ENCODE measurements at places on chromosomes 11 and 22. TPM values are rescaled to one million over a fixed set of nuclear protein-coding genes. Genes with fewer than 3 reads are reported as not detected.
A peak's percentile ranks its signal among the peaks of the same experiment; 100 is the strongest.

OLFML1 gene
- total RNA-seq, result 0.56 TPM

DNA sequence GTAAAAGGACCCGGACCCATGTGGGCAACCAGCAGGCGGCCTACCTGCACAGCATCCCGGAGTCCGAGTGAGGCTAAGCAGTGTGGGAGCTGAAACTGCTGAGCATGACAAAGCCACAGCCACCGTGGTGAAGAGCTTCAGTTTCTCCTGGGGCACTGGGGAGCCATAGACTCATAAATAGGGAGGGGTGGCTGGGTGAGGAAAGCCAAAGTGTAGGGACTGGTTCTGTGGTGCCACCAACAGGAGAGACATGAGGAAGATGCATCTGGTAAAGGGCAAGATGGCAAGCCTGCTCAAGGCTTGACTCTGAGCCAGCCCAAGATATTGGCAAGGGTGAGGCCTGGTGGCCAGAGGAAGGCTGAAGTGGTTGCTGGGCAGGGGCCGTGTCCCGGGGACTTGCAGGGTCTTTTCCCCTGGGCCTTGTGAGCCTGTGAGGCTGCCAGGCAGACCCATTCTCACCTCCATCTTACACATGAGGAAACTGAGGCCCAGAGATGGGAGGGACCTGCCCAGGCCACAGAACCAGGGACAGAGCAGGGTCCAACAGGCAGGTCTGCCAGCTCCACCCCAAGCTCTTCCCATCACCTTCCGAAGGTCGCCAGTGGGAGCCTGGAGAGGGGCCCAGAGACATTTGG lies 30.4 kb downstream of the CYTH4 start:
- H3K4me3 ChIP-seq, result no peak overlapping the region
- H3K27me3 ChIP-seq, result no peaks in the 10 kb centered on the region
- H3K4me1 ChIP-seq, result no peaks in the 10 kb centered on the region
- no peak for DNase-seq
- H3K27ac ChIP-seq, result no peak overlapping the region

LRRC51 gene
- 8.0 TPM for total RNA-seq

- H3K27ac ChIP-seq, result no peak overlapping the region
- no peaks in the 10 kb centered on the region for H3K4me1 ChIP-seq
- no peak for DNase-seq
- no peak overlapping the region for H3K4me3 ChIP-seq
- no peaks in the 10 kb centered on the region for H3K27me3 ChIP-seq
- no peaks in the 10 kb centered on the region for H3K36me3 ChIP-seq
Observed at GRCh38 chr22:23756891-23757290, 2.7 kb upstream of the VPREB3 start.

- H3K4me3 ChIP-seq, result peak overlapping the region; percentile 1
- H3K36me3 ChIP-seq, result peaks cover 63% of the 10 kb centered on the region
- peak; percentile 29 for DNase-seq
- H3K27me3 ChIP-seq, result no peaks in the 10 kb centered on the region
- H3K4me1 ChIP-seq, result peaks cover 27% of the 10 kb centered on the region
Observed at GRCh38 chr11:6268820-6269219, 9.2 kb downstream of the CCKBR start.

OR5B21 gene
- not detected for total RNA-seq

DDTL gene
- not detected for total RNA-seq

DNA sequence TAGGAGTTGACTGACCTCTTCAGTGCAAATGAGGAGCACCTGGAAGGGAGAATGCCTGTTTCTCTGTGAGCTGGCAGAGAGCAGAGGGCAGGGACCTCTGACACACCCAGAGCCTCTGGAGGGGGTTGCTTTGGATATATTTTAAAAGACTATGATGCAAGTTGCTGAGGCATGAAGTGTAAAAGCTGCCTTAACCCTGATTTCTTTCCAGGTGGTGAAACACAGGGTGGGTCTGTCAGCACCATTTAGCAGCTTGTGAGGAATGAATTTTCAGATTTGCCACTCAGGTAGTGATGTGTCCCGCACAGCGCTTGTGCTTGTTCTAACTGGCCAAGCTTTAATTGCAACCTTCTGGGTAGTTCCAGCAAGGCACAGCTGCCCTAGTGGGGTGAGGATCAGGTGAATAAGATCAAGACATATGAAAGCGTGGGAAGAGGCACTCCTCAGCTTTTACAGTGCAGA lies 90.2 kb downstream of the SWAP70 start:
- H3K4me3 ChIP-seq, result no peak overlapping the region
- peaks cover 32% of the 10 kb centered on the region for H3K36me3 ChIP-seq
- H3K27ac ChIP-seq, result no peak overlapping the region
- H3K27me3 ChIP-seq, result no peaks in the 10 kb centered on the region
- DNase-seq, result no peak
- H3K4me1 ChIP-seq, result no peaks in the 10 kb centered on the region

- H3K27me3 ChIP-seq, result peaks cover 30% of the 10 kb centered on the region
- no peak overlapping the region for H3K4me3 ChIP-seq
- no peaks in the 10 kb centered on the region for H3K4me1 ChIP-seq
- H3K27ac ChIP-seq, result no peak overlapping the region
- DNase-seq, result no peak
Observed at GRCh38 chr11:123427405-123427804, 2.7 kb upstream of the GRAMD1B start.

DNA sequence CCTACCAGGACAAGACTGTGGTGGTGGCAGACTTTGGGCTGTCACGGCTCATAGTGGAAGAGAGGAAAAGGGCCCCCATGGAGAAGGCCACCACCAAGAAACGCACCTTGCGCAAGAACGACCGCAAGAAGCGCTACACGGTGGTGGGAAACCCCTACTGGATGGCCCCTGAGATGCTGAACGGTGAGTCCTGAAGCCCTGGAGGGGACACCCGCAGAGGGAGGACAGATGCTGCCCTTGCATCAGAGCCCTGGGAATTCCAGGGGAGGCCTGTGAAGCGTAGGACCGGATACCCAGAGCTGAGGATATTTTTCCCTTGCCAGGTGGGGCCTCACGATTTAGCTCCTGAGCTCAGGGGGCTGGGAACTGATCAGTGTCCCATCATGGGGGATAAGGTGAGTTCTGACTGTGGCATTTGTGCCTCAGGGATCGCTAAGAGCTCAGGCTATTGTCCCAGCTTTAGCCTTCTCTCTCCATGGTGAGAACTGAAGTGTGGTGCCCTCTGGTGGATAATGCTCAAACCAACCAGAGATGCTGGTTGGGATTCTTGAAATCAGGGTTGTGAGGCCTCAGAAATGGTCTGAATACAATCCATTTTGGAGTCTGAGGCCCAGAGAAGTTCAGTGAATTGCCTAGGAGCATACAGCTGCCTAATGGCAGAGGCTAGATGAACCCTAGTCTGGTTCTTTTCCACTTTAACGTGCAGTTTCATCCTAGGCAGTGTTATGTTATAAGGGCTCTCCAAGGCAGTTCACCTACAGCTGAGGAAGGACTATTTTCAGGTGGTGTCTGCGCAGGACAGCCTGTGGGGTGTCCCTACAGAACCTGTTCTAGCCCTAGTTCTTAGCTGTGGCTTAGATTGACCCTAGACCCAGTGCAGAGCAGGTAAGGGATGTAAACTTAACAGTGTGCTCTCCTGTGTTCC lies 19.5 kb downstream of the PIK3IP1 start:
- no peaks in the 10 kb centered on the region for H3K27me3 ChIP-seq
- H3K4me1 ChIP-seq, result peaks cover 5% of the 10 kb centered on the region
- no peak overlapping the region for H3K27ac ChIP-seq
- H3K36me3 ChIP-seq, result peaks cover 47% of the 10 kb centered on the region
- DNase-seq, result peak; percentile 91
- no peak overlapping the region for H3K4me3 ChIP-seq

- no peak for DNase-seq
- no peak overlapping the region for H3K27ac ChIP-seq
- no peaks in the 10 kb centered on the region for H3K27me3 ChIP-seq
Observed at GRCh38 chr11:125872138-125872491, 15.4 kb upstream of the HYLS1 start.

- peaks cover 15% of the 10 kb centered on the region for H3K36me3 ChIP-seq
- H3K27me3 ChIP-seq, result no peaks in the 10 kb centered on the region
- no peak for DNase-seq
- peak overlapping the region; percentile 79 for H3K27ac ChIP-seq
- H3K4me1 ChIP-seq, result peaks cover 7% of the 10 kb centered on the region
Observed at GRCh38 chr22:37633089-37633624, 6.3 kb upstream of the SH3BP1 start.

DNA sequence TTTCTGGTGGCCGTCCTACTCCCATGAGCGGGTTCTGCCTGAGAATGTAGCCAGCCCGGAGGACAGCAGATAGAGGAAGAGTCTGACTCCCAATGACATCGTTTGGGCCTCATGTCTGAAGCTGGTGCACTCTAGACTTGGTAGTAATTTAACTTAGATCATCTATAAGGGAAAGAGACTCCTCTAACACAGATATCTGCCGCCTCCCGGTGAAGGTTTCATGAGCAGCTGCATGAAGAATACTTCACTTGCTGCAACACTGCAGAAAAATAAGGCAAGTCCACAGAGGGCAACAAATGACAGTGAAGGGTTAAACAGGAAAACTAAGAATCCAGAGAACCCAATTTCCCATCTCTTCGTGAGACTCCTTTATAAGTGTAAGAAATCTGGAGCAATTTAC lies 5.9 kb upstream of the ARL2 start:
- H3K4me3 ChIP-seq, result no peak overlapping the region
- H3K27me3 ChIP-seq, result no peaks in the 10 kb centered on the region
- H3K4me1 ChIP-seq, result no peaks in the 10 kb centered on the region

DNA sequence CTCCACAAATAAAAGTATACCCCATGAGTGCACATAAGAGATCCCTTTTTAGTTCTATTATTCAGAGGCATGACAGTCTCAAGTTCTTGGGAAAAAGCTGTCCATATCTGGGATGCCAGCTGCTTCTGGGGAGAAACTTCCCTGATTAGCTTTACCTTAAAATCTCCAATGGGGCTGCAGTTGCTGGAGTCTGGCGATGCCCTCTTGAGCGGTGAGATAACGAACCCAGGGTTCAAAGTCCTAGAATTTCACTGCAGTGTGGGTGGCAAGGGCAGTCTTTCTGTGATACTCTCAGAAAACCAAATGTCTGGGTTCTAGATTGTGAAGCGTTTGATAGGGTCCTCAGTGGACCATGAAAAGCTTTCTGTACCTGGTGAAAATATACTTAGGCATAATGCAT lies 7.4 kb upstream of the PRR33 start:
- no peak overlapping the region for H3K4me3 ChIP-seq
- no peak overlapping the region for H3K27ac ChIP-seq
- DNase-seq, result no peak

MUC5B gene
- not detected for total RNA-seq

NLRP14 gene
- 0.40 TPM for total RNA-seq

- H3K4me3 ChIP-seq, result no peak overlapping the region
- H3K4me1 ChIP-seq, result peaks cover 13% of the 10 kb centered on the region
- no peaks in the 10 kb centered on the region for H3K27me3 ChIP-seq
- H3K27ac ChIP-seq, result peak overlapping the region; percentile 22
Observed at GRCh38 chr22:28983190-28983589, 78.4 kb downstream of the C22orf31 start.

CYP2D6 gene
- total RNA-seq, result 3.2 TPM

KCNJ4 gene
- 0.36 TPM for total RNA-seq

DNA sequence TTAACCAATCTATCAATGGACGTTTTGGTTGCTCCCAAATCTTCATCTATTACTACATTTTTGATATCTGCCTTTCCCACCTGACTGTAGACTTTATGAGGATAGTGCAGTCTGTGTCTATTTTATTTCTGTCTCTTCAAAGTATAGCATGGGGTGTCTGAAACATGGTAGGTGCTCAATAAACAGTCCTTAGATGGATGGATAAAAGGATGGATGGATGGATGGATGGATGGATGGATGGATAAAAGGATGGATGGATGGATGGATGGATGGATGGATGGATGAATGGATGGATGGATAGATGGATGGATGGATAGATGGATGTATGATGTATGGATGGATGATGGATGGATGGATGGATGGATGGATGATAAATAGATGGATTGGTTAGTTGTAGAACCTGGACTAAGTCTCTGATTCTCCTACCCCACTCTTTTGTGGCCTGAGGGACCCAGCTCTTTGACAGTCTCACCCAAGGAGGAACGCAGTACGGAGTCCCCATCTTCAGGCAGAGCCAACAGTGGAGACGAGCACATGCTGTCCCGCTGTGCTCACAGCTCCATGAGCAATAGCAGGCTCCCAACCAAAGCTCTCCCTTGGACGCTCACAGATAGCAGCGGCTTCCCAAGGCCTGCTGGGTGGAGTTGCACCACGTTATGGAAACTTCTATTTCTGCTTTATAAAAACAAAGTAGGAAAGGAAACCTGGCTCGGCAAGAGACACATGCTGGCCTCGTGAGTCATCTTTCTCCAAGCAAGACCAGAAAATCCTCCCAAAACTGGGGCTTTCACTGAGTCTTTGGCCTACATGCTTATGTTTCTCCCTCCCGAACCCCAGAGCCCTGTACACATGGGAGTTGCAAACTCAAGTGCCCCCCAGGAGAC lies 448.0 kb downstream of the MIAT start:
- H3K27ac ChIP-seq, result no peak overlapping the region
- peaks cover 72% of the 10 kb centered on the region for H3K27me3 ChIP-seq
- no peak for DNase-seq
- H3K36me3 ChIP-seq, result no peaks in the 10 kb centered on the region

MS4A15 gene
- total RNA-seq, result not detected

APOA5 gene
- not detected for total RNA-seq

IRAG1 gene
- 4.2 TPM for total RNA-seq

SULT4A1 gene
- 12.7 TPM for total RNA-seq

OR4C16 gene
- total RNA-seq, result not detected

RTN4RL2 gene
- 1.4 TPM for total RNA-seq

- H3K27ac ChIP-seq, result no peak overlapping the region
- H3K27me3 ChIP-seq, result no peaks in the 10 kb centered on the region
- peak; percentile 65 for DNase-seq
- H3K36me3 ChIP-seq, result no peaks in the 10 kb centered on the region
- H3K4me3 ChIP-seq, result no peak overlapping the region
Observed at GRCh38 chr11:123011510-123011909, 29.9 kb upstream of the BSX start.

Measured in endodermal cell (in vitro differentiated cells).